ENCODE measurements at places on chromosomes 1 and 21.
A peak's percentile ranks its signal among the peaks of the same experiment; 100 is the strongest.

GRCh38 chr1:231139125-231139649 lies 22.7 kb upstream of the TRIM67 start:
- DNase-seq: peak; percentile 94

GRCh38 chr1:94971491-94971924 lies 44.6 kb upstream of the CNN3 start:
- peak; percentile 88 for DNase-seq

DNA sequence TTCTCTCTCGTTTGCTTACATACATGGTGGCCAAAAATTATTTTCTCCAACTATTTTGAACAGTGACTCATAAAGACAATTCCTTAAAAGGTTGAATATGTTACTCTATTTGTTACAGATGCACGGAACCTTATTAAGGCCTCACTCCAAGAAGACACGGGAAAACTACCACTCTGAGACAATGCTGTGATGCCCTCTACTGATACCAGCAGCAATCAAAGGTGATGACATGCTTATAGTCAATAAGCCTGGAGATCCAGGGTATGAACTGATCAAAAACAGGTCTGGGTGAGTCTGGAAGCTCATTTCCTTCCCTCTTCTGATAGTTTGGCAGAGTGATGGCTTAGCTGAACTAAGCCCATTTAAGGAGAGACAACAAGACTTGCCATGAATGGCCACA lies 563.0 kb downstream of the LRRIQ3 start:
- no peak for DNase-seq

- no peak for DNase-seq
Measured at GRCh38 chr1:26410706-26411623, at the start of gene LIN28A. Gene LIN28A (plus strand): TSS chr1:26410817. CDS start chr1:26410892, 75 bp downstream.

DNA sequence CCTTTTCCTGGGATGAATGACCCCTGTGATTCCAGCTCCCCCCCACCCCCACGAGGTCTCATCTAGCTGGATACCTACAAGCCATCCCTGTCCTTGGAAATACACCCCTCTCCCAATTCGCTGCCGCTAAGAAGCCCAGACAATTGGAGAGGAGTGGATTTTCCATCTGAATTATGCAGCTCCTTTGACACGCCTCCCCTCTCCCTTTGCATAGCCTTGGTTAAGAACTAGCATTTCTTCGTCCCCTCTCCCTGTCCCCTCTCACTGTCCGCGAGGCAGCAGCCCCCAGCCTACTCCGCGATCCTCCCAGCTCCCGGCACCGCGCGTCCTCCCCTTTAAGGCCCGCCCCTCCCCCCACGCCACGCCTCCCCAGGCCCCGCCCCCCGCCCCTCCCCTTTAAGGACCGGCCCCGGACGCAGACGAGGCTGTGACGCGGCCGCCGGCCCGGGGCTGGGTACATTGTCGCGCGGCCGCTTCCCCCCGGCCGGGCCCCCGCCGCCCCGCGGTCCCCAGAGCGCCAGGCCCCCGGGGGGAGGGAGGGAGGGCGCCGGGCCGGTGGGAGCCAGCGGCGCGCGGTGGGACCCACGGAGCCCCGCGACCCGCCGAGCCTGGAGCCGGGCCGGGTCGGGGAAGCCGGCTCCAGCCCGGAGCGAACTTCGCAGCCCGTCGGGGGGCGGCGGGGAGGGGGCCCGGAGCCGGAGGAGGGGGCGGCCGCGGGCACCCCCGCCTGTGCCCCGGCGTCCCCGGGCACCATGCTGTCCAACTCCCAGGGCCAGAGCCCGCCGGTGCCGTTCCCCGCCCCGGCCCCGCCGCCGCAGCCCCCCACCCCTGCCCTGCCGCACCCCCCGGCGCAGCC lies at the start of gene MAPKAPK2:
MAPKAPK2 (plus strand) TSS at position 428 of the 856 bp plus-strand sequence; CDS start at position 753, 325 bp downstream.
- peak; percentile 60 for DNase-seq

- DNase-seq: no peak
Measured at GRCh38 chr1:99532276-99532580, 113.7 kb upstream of the PALMD start.

- DNase-seq: no peak
Measured at GRCh38 chr21:34335316-34335715, 28.5 kb upstream of the KCNE2 start.

- DNase-seq: no peak
Measured at GRCh38 chr1:18058206-18058921, 49.2 kb upstream of the IGSF21 start.

DNA sequence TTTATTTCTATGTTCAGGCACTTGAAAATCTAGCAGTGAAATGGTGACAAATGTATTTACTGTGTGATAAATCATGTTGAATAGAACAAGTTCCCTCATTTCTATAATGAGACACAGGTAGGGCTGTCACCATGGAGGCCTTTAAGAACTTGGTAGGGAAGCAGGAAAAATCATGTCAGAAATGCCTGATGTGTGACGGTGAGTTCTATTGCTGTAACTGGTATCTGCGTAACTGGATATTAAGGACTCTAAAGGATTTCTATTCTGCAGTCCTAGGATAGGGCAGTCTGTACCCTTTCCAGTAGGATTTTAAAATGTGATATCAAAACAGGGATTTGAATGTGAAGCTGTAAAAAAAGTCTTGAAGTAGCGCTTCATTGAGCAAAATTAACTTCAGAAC lies 15.5 kb downstream of the ACTN2 start:
- no peak for DNase-seq

DNA sequence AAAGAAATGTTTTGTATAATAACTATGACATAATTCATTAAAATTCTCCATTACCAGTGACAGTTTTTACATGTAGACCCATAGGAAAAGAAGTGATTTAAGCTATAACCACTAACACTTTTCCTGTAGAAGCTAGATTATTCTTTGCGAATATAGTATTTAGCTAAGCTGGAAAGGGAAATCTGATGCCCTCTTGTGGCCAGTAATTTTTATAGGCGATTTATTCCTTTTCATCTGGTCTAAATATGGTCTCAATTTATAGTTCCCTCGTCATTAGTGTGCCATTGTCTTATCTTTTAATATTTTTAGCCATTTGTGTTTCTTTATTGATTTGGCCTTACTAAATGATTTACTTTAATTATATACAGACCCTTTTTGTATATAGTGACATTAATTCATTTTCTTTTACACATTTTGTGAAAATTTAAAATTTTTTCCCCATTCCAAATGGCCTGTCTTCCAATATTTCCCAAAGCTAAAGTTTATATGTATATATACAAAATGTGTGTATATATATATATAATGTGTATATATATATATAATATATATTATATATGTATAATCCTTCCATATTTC lies 26.7 kb downstream of the BTG3 start:
- peak; percentile 47 for DNase-seq

DNA sequence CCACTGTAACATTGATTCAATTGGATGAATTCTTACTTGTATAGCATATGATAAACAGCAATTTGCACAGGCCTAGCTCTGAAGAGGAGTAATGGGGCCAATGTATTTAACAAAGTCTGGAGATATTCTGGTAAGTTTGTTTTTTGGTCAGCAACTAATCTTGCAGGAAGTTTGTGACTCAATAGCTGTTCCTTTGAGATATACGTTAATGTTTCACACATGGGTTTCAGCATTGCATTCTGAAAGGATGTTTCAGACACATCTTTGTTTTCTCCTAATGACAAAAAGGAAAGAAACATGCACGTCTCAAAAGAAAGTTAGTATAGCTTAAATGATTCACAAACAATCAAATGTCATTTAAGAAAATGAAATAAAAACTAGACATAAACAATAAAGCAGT lies 49.0 kb downstream of the LTN1 start:
- DNase-seq: peak; percentile 70

DNA sequence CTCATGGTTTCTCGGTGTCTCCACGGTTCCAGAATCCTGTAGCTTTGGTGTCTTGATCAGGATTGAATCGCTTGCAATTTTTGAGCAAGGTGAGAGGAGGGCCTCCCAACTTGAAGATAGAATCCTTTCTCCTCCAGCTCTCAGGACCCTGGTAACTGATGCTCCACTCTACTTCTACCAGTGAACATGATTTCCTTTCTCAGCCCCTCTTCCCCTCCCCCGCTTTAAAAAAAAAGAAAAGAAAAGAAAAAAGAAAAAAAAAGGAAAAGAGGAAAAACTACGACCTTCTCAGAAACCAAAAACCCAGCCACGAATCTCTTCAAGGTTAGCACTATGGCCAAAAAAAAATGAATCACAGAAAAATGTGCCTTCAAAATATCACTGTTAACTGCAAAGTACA lies 1.2 kb downstream of the ARHGEF11 start:
- DNase-seq: no peak

DNA sequence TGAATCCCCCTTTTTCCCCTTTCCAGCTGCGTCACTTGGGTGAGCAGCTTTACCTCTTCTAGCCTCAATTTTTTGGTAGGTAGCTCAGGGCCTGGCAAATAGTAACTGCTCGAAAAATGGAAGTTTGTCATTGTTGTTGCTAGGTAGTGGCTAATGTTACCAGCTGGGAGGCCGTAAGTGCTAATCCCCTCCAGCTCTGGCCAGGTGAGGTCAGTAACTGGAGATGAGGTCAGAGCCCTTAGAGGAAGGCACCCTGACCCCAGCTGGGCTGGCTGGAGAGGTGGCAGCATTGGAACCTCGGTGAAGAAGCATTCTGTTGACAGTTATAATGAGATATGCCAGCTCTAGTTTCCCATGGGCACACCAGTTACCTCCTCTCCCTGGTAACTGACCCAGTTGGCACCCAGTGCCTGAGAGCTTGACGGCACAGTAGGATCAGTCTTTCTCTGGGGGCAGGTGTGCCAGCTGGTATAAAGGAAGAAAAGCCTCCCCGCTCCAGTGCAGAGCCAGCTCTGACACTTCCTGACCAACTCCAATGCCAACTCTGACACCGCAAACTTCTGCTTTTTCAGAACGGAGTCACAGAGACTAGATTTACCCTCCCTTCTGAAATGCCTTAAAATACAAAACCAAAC lies 35.0 kb upstream of the SLC2A1 start:
- DNase-seq: no peak

DNA sequence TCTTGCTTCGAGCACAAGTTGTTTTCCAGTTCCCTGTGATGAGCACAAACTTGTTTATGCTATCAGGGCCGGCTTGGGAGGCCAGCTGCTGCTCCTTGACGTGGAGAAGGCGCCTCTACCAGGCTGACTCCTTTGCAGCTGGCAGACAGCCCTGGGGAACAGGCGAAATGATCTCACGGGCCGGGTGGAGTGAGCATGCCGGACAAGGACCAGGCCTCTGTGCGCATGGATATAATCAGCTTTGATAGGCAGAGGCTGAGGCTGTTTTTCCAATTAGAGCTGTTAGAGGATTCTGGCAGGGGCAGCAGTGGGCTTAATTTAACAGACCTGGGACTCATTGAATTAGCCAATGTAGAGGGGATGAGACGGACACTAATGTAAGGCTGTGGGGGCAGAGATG lies 38.9 kb downstream of the FAM163A start:
- DNase-seq: peak; percentile 28

GRCh38 chr1:160394673-160395072 lies 5.7 kb upstream of the VANGL2 start:
- DNase-seq: no peak

DNA sequence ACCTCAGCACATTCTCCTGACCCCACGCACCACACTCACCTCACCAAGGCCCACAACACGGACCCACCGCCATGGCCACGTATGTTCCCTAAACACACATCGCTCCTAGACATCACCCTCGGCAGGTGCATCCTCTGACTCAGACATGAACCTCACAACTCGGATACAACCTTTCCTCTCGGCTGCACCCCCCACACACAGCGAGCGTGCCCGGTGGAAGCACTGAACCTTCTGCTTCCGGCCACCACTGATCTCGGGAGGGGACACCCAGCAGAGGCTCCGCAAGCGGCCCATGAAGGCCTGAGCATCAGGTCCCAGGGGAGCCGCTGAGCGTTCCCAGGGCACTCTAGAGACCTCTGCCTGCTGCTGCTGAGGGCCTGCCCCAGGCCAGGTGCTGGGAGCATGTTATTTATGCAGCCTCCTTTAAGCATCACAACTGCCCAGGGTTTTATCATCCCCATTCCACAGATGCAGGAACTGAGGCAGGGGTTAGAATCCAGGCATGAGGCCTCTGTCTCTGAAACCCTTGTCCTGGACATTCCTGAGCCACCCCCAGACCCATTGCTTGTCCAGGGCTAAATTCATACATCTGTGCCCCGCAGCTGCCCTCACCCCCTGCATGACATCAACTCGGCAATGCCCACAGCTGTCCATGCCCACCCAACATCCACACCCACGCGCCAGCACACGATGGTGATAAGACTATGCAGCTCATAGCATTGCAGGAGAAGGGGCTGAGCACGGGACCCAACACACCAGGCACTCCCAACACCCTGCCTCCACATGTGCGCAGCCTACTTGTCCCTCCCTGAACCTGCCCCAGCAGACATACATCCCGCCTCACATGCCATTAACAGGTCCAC lies 27.0 kb downstream of the SDC3 start:
- no peak for DNase-seq

- no peak for DNase-seq
Measured at GRCh38 chr1:66374148-66374547, 159.8 kb upstream of the SGIP1 start.

DNA sequence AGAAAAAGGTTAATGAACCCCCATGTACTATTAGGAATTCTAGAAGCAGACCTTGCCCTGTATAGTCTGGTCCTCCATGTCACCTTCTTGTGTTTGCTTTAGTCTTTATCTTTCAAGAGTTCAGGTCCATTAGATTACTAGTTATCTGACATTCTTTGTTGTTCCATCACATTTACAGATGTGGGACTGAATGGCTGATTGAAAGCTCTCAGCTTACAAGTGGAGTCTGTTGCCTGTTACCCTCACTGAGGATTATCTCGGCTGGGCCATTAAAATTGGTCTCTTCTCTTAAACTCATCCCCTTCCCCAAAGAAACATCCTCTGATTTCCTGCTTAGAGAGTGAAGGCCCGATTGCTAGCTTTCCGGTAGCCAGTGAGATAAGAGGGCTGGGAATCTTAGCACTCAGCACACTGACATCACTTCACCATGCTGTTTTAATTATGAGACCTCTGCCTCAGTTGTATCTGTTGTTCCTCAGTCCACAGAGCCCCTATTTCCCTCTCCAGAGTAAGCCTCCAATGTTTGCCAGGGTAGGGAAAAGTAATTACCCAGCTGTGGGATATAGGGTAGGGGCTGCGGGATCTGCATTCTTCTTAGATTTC lies 76.8 kb downstream of the LPGAT1 start:
- no peak for DNase-seq

DNA sequence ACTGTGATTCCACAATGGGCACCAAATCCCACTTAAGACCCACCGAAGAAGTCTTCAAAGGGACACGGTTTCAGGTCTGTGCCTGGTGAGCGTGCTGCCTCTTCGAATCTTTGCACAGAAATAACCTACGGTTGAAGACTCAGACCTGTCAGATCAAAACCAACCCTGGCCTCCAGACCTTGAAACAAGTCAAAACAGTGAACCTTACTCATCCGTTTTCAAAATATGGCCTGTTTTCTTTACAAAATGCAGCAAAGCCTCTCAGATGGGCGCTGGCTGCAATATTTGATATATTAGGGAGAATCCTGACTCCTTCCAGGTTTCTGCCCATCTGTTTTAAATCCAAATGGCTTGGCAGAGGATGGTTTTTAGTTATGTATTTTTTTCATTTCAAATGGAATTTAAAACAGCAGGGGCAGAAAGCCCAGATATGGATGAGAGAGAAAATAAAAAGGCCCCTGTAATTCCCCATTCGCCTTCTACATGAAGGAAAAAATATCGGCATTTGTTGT lies 14.0 kb downstream of the JUN start:
- DNase-seq: no peak
